ENCODE measurements at places on chromosomes 1 and 21. TPM values are rescaled to one million over a fixed set of nuclear protein-coding genes. Genes with fewer than 3 reads are reported as not detected.
A peak's percentile ranks its signal among the peaks of the same experiment; 100 is the strongest.

Gene NUAK2
- total RNA-seq = 8.9 TPM

DNA sequence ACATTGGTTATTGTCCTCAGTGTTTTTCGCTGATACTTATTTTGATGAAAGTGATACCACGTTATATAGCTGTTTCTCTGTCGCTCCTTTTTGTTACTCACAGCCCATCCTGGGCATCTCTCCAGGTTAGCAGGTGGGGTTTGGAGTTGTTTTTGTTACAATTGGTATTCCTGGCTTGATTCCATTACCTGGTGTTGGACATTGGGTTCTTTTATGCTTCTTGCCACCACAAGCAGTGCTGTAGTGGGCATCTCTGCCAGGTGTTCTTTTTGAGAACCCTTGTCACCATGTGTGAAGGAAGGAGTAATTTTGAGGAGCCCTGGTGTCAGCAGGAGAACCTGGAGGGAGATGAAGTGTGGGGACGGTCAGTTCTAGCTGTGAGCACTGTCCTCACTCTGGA is 47.5 kb upstream of the PWP2 start:
- no peak for DNase-seq

Gene AMY1C
- 12.0 TPM for total RNA-seq

Gene SPRR1A
- not detected for total RNA-seq

DNA sequence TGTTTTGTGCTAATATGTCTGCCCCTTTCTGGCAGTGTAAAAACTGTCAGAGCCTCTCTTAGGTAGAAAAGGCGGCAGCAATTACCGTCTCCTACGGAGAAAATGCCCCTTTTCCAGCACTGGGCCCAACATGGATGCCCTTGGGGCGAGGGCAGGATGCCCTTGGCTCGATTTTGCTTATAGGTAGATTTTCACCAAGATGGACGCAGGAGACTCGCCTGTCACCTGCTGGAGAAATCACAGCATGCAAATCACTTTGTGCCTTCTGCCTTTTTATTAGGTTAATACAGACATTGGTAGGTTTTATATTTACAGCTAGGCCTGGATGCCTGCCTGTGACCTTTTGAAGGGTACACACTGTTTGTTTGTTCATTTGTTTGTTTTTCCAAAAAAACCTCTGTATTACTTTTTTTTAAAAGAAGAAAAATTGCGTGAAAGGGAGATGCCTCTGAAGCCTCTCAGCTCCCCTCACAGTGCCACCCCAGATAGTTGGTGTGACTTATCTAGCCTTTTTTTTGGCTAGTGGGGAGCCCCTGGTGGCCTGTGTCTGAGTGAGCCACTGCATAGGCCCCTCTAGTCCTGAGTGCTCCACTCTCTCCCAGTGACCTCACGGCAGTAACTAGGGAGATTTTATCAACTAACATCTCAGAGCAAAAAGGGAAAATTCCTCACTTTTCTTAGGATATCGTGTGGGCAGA is 2.5 kb downstream of the ATP1B1 start:
- DNase-seq = no peak

Gene NBPF10
- 0.67 TPM for total RNA-seq

Gene SSU72
- total RNA-seq = 138 TPM

- DNase-seq = no peak
Observed at GRCh38 chr1:45155423-45155822, 51.0 kb downstream of the ZSWIM5 start.

Gene LEFTY1
- total RNA-seq = not detected

DNA sequence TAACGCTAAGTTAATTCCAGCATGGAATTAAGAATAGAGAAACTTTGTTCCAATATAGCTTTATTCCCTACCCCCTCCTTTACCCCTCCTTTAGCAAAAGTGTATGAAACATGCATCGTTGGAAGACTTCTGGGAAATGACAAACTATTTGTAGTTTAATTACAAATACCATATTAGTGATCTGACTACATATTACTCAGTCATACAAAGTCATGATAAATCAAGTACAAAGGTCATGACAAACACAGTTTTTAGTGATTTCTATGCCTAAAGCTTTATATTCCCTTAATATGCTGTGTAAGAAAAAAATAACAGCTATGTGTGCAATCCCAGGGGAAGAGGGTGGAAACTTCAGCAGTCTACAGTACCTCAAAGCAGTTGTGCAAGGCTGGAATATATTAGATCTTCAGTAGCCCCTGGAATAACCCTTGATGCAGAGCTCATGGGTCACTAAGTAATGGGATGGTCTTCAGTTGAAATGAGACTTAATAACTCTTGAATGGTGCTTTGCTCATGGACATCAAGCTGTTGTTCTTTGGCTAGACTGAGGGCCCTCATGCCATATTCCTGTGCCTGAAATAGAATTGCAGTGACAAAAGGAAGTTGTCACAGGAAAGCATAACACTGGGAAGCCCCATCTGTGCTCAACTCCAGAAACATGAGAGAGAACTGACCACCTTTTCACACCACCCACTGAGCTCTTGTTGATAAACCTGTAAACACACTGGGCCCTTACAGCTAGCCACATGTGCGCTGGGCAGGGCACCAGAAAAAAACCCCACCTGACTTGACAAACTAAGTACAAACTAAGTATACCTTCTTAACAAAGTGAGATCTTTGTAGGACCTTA is 25.3 kb downstream of the ZMYND12 start:
- DNase-seq = no peak

Gene SOX13
- 63.7 TPM for total RNA-seq

DNA sequence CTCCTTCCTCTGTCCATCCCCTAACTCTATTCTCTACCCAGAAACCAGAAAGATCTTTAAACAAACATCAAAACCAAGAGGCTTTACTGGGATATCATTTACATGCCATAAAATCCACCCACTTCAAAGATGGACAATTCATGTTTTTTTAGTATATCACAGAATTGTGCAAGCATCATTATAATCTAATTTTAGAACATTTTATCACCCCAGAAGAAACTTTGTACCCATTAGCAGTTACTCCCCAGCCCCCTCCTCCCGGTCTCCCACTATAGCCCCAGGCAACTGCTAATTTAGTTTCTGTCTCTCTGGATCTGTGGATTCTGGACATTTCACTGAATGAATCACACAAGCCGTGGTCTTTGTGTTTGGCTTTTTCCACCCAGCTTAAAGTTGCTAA is 4.8 kb upstream of the SELENON start:
- no peak for DNase-seq

DNA sequence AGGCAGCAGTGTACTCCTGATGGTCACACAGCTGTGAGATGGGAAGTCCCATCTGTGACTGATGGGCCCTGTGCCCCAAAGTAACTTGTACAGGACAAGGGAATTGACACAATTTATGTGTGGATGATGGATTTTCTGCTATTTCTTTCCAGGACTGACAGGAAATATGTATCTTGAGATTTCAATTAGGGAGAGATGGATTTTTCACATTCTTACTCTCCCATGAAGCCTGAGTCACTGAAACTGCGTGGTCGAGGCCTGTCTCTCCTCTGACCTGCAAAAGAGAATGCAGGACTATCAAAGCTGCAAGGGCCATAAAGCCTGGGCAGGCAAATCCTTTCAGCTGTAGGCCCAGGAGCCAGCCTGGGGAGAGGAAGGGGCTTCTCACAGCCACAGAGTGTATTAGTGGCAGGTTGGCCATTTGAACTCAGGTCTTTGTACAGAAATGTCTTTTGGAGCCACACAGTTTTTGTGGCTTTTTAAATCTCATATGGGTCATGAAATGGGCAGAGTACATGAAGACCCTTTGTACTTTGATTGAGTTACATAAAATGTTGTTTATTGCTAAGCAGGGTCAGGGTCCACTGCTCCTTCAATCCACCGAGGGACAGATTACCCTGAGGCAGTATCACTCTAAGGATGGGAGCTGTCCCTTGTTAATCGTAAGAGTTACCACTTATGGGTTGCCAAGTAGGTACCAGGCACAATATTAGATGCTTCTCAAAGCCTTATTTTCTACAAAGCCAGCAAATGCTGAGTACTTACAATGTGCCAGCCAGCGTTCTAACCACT is 14.8 kb downstream of the ALX3 start:
- DNase-seq = no peak

Gene SLC2A5
- 0.44 TPM for total RNA-seq

- no peak for DNase-seq
Observed at GRCh38 chr1:103125219-103125618, 16.9 kb upstream of the COL11A1 start.

DNA sequence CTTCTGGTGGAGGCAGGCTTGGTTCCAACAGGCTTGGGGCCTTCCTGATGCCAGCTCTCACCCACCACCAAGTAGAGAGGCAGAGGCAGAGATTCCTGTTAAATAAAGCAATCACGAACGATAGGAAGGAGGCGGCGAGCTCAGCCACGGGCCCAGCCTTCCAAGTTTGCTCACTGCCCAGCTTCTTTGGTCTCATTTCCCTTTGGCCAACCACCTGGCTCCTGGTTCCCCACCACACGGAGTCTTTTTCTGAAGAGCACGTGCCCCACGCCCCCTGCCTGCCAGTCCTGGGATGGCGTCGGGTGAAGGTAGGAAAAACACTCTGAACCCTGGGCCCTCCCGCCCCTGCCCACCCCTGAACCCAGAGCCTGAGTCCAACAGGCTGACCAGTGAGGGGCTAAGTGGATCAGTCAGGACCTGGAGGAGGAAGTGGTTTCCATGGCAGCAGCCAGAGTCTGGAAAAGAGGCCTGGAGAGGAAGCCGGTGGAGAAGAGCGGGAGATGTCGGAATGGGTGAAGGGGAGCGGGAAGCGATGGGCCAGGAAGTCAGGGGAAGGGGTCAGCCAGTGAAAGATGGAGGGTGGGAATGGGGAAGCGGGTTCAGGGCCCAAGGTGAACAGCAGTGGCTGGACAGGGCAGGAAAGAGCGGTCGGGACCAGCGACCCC is 158.2 kb upstream of the KLHDC7A start:
- DNase-seq = no peak

Gene PEAR1
- total RNA-seq = 9.7 TPM

DNA sequence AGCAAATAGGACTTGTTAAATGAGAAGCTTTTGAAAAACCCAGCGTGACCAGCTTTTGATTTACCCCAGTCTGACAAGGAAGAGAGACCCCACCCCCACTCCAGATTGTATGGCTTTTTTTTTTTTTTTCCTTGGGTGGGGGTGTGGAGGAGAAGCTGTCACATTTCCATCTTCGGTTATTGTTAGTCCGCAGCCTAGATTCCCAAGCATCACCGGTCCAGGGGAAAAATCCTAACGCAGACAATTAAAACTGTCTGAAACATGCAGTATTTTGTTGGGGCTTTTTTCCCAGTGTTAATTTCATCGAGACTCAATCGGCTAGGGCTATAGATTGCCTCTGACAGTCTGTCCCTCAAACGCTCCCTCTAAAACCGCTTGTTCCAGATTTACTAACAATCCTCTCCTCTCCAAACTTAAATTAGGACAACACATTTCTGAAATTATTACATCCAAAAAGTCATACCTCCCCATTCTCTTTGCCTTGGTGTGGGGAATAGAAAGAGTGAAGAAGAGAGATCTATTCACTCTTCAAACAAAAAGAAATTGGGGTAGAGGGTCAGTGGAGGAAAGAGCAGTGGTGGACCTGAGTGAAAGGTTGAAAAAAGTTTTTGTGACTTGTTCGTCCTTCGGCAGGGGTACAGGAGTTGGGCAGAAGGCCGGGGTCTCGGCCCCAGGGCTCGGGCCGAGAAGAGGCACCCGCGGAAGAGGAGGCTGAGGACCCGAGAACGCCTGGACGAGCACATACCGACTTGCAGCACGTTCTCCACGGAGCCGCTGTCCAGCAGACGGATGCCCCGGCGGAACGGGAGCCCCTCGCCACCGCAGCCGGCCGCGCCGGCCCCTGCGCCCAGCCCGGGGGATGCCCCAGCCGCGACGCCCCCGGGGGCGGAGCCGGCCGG is 1.1 kb downstream of the ZSWIM5 start:
- peak; percentile 53 for DNase-seq

DNA sequence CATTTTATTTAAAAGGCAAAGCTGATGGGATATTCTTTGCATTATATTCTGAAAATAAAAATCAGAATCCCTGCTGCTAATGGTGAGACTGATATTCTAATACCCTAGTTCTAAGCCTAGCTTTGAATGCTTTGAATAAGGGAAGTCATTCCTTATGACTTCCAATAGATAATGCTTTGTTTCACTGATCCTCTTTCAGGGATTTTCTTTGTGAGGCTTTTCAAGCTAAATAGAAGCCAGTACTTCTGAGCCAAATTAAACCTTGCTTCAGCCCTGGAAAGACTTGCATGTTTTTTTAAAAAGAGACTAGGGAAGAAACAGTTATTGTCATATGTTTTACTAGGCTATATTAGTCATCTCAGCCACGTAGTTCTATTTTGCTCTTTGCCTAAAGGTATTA is 68.5 kb upstream of the CACYBP start:
- no peak for DNase-seq

Gene NRIP1
- 32.4 TPM for total RNA-seq

Measured in upper lobe of left lung (tissue), 6 donors.